ENCODE measurements at places on chromosomes 5 and 9. TPM values are rescaled to one million over a fixed set of nuclear protein-coding genes. Genes with fewer than 3 reads are reported as not detected.

DNA sequence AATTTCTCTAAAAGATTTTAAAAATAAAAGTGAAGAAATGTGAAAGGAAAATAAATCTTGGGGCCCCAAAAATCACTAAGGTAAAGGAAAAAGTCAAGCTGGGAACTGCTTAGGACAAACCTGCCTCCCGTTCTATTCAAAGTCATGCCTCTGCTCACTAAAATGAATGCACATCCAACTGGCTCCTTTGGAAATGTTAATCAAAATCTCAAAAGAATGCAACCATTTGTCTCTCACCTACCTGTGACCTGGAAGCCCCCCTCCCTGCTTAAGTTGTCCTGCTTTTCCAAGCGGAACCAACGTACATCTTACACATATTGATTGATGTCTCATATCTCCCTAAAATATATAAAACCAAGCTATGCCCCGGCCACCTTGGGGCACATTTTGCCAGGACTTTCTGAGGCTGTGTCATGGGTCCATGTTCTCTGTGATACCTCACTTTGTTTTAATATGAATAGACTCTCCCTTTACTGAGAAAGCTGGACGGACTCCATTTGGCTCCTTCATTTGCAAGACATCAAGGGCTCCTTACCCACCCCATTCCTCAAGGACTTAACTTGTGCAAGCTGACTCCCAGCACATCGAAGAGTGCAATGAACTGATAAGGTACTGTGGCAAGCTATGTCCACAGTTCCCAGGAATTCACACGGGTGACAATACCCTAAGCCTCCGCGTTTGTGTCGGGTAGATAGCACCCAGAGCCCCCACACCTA is 164.3 kb downstream of the SMC2 start:
- no peak overlapping the region for H3K4me3 ChIP-seq
- peaks cover 1% of the 10 kb centered on the region for H3K4me1 ChIP-seq
- no peak overlapping the region for H3K27ac ChIP-seq
- H3K36me3 ChIP-seq, result no peaks in the 10 kb centered on the region
- DNase-seq, result no peak

GRCh38 chr9:112921549-112921948 is 30.9 kb upstream of the SLC46A2 start:
- H3K4me3 ChIP-seq, result no peak overlapping the region
- no peaks in the 10 kb centered on the region for H3K36me3 ChIP-seq
- no peak overlapping the region for H3K27ac ChIP-seq
- no peak for DNase-seq
- H3K27me3 ChIP-seq, result no peaks in the 10 kb centered on the region

The SOHLH1 gene
- not detected for total RNA-seq

DNA sequence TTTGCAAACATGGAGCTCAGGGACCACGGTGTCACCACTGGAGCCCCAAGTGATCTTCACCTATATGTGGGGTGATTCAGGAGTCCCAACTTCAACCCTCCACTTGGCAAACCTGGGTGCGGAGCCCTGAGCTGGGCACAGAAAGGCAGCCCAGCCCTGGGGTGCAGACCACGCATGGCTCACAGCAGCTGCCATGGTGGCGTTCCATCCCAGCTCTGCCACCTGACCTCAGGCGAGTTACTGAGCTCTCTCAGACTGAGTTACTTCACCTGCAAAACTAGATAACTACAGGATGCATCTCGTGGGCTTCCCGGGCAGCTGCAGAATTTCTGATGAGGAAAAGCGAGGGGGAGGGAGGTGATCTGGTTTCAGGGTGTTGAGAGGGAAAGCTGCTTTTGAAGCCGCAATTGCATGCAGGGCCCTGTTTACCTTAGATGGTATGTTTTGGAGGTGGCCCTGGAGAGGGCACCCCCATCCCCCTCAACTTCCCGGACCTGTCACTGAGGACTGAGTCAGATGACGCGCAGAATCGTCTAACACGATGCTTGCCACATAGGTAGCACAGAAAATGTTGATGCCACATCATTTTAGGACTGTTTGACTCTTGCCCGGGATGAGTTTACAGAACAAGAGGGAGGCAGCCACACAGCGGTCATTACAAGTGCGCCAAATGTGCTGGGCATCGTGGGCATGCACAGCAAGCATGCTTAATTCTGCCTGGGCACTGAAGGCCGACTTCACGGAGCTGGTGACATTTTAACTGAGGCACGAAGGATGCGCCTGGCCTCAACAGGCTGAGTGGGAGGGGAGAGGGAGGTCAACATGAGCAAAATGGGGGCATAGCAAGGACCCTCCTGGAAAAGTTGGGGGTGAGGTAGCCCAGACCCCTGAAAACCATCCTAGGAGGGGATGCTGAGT is 154.6 kb downstream of the COL23A1 start:
- no peak overlapping the region for H3K4me3 ChIP-seq
- DNase-seq, result peak; percentile 24
- no peaks in the 10 kb centered on the region for H3K36me3 ChIP-seq

Data from liver (tissue), 10 donors.